H9 (cell line): ENCODE measurements at places on chromosomes 5 and 9. TPM values are rescaled to one million over a fixed set of nuclear protein-coding genes. Genes with fewer than 3 reads are reported as not detected.

Gene PCDHA4
- 3.5 and 3.9 TPM in 2 replicates for total RNA-seq

Gene SYNPO
- 1.7 and 1.9 TPM in 2 replicates for total RNA-seq

Gene OTP
- not detected in 2 replicates for total RNA-seq

Gene DCTN4
- 45.1 and 48.5 TPM in 2 replicates for total RNA-seq

Gene N4BP3
- 32.1 and 32.4 TPM in 2 replicates for total RNA-seq

Gene PCDHGB1
- 5.0 and 5.2 TPM in 2 replicates for total RNA-seq

Gene EMB
- total RNA-seq, result 38.1 and 39.4 TPM in 2 replicates

Gene PRKAA1
- total RNA-seq, result 28.8 and 29.1 TPM in 2 replicates

Gene SLC34A3
- not detected in 2 replicates for total RNA-seq
